ENCODE measurements at places on chromosomes 5 and 9. TPM values are rescaled to one million over a fixed set of nuclear protein-coding genes. Genes with fewer than 3 reads are reported as not detected.

The ACOT12 gene
- total RNA-seq, result not detected

The SREK1IP1 gene
- 16.5 TPM for total RNA-seq

The TAF1L gene
- total RNA-seq, result not detected

The BRINP1 gene
- total RNA-seq, result not detected

The CER1 gene
- total RNA-seq, result not detected

The TSSK1B gene
- total RNA-seq, result not detected

The LIFR gene
- total RNA-seq, result 20.1 TPM

The ESM1 gene
- total RNA-seq, result not detected

The NXNL2 gene
- not detected for total RNA-seq

The ENTPD2 gene
- total RNA-seq, result 0.87 TPM

The PCAT7 gene
- total RNA-seq, result 3.2 TPM

The OR1Q1 gene
- total RNA-seq, result not detected

The PCDHA6 gene
- not detected for total RNA-seq

The PDE6A gene
- not detected for total RNA-seq

The ELOVL7 gene
- total RNA-seq, result 7.3 TPM

The DOCK8 gene
- 0.38 TPM for total RNA-seq

The TAF11L2 gene
- not detected for total RNA-seq

The HMCN2 gene
- not detected for total RNA-seq

The WNK2 gene
- 10.5 TPM for total RNA-seq

Data from HepG2 (cell line).